ENCODE measurements at places on chromosomes 5 and 9. TPM values are rescaled to one million over a fixed set of nuclear protein-coding genes. Genes with fewer than 3 reads are reported as not detected.

DNA sequence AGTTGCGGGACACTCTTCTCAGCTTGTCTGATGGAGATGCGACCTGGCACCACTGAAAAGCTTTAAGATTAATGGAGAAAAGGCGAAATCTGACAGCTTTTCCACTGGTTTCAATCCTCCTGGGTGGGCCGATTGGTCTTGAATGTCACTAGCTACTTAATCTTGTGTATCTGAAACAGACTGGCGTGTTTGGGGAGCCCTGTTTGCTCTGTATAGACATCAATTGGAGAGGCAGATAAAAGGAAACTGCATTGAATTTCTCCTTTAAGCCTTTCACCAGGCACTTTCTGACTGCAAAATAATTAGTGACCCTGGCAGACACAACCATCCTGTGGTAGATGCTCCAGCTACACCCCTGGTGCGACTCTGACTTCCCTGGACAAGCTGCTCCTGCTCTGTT, 224.2 kb downstream of the NDUFS4 start:
- no peak overlapping the region for H3K4me3 ChIP-seq
- no peaks in the 10 kb centered on the region for H3K27me3 ChIP-seq
- no peak for DNase-seq
- no peaks in the 10 kb centered on the region for H3K36me3 ChIP-seq
- H3K27ac ChIP-seq: no peak overlapping the region
- peaks cover 16% of the 10 kb centered on the region for H3K4me1 ChIP-seq

Gene FAM81B
- not detected for total RNA-seq

DNA sequence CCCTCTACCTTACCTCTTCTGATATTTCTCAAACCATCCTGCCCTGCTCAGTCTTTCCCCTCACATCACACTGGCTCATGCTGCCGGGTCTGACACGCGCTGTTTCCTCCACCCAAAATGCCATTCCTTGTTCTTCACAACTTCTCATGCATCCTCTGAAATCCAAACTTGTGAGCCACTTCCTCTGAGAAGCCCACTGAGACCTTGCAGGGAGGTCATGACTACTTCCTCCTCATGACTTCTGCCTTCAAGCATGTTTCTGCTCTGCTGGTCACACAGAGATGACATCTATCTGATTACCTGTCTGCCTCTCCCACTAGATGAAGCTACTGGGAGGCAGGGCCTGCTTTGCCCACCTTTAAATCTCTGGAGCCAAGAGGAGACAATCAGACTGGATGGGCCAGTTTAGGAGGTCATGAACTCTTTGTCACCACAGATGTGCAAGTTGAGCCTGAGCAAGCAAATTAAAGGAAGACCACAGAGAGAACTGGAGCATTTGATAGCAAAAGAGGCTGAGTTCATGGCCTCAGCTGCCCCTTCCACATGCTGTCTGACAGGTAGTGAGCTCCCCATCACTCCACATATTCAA, 119.8 kb upstream of the TBC1D2 start:
- DNase-seq: no peak
- no peak overlapping the region for H3K27ac ChIP-seq
- peaks cover 4% of the 10 kb centered on the region for H3K27me3 ChIP-seq
- no peaks in the 10 kb centered on the region for H3K4me1 ChIP-seq
- H3K36me3 ChIP-seq: no peaks in the 10 kb centered on the region

Gene PCDHGB6
- 4.5 TPM for total RNA-seq

DNA sequence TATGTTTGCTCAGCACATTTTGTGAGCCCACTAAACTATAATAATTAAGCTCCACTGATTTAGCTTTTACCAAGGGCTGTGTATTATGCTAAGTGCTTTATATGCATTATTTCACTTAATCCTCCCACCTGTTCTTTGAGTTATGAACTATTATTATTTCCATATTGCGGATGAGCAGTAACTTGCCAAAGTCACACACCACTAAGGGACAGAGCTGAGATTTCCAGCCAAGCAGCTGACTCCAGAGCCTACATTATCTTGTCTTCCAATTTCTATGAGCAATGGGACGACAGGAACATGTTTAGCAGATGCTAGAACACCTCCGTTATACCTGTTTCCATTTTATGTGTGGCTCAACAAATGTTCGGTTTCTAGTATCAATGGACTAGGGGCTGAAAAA, 237.5 kb upstream of the PANK3 start:
- peaks cover 78% of the 10 kb centered on the region for H3K27me3 ChIP-seq
- no peaks in the 10 kb centered on the region for H3K36me3 ChIP-seq
- DNase-seq: no peak
- H3K27ac ChIP-seq: no peak overlapping the region
- H3K4me3 ChIP-seq: no peak overlapping the region

GRCh38 chr5:162565-163337, 28.5 kb upstream of the LRRC14B start:
- H3K27me3 ChIP-seq: no peaks in the 10 kb centered on the region
- H3K4me3 ChIP-seq: no peak overlapping the region
- no peak overlapping the region for H3K27ac ChIP-seq
- no peaks in the 10 kb centered on the region for H3K4me1 ChIP-seq

DNA sequence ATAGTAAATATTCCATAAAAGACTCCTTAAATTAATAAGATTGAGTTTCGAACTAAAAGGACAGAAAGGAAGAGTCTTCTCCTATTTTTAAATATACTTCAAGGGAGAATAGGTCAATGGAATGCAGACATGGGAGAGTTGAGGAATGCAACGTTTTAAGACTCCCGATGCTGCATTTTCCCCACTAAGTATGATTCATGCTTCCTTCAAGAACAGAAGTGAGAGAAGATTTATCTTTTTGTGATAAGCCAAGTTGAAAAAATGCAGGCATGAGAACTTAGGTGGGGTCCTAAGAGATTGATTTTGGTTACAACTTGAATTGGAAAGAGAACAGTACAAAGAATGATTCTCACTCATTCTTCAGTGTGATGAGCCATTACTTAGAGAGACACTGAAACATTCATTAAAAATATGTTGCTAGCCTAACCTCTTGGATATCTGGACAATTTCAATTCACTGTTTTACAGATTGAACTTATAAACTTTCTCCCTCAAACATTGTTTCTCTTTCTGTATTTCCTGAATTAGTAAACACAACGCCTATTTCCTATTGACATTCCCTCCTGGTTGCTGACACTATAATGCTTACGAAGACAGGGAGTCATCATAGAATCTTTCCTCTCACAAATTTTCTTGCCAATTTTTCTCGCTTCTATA, 1666.1 kb upstream of the WWC1 start:
- no peaks in the 10 kb centered on the region for H3K36me3 ChIP-seq
- H3K4me3 ChIP-seq: no peak overlapping the region
- no peaks in the 10 kb centered on the region for H3K27me3 ChIP-seq
- no peak overlapping the region for H3K27ac ChIP-seq

Gene SPINK7
- total RNA-seq: not detected

GRCh38 chr9:136339173-136339957, 12.0 kb downstream of the GPSM1 start:
- H3K4me1 ChIP-seq: peaks cover 12% of the 10 kb centered on the region
- H3K36me3 ChIP-seq: peaks cover 7% of the 10 kb centered on the region
- no peak for DNase-seq
- H3K27ac ChIP-seq: no peak overlapping the region
- H3K27me3 ChIP-seq: no peaks in the 10 kb centered on the region
- no peak overlapping the region for H3K4me3 ChIP-seq

GRCh38 chr9:128034821-128035652, 32.1 kb downstream of the NAIF1 start:
- no peaks in the 10 kb centered on the region for H3K36me3 ChIP-seq
- no peak overlapping the region for H3K4me3 ChIP-seq
- DNase-seq: peak; percentile 82
- no peaks in the 10 kb centered on the region for H3K27me3 ChIP-seq

Gene RECK
- 9.1 TPM for total RNA-seq

DNA sequence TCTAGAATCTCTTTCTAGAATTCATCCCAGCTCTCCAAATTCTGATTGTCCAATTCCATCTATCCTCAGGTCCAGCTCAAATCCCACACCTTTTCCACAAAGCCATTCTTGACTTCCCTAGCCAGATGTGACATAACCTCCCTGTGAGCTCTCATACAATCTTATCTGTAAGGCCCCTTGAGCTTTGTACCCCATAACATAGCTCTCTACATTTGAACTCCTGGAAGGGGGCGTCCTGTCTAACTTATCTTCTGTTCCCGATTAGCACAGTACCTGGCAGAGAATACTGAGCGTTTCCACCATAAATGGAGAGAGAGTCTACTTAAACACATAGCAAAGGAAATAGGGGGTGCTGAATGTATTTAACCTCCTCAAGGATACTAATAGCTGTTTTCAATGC, 251.6 kb upstream of the RGMB start:
- H3K4me3 ChIP-seq: no peak overlapping the region
- no peaks in the 10 kb centered on the region for H3K36me3 ChIP-seq
- H3K27me3 ChIP-seq: peaks cover 44% of the 10 kb centered on the region

GRCh38 chr9:80496901-80497556, 925.3 kb downstream of the TLE4 start:
- H3K36me3 ChIP-seq: no peaks in the 10 kb centered on the region
- no peaks in the 10 kb centered on the region for H3K27me3 ChIP-seq
- DNase-seq: no peak
- H3K27ac ChIP-seq: no peak overlapping the region

- H3K27me3 ChIP-seq: no peaks in the 10 kb centered on the region
- no peak overlapping the region for H3K27ac ChIP-seq
- H3K4me3 ChIP-seq: no peak overlapping the region
- peaks cover 22% of the 10 kb centered on the region for H3K4me1 ChIP-seq
- H3K36me3 ChIP-seq: no peaks in the 10 kb centered on the region
- no peak for DNase-seq
These were observed 2.5 kb upstream of the ST6GALNAC4 start for GRCh38 chr9:127919253-127919815.

- no peak overlapping the region for H3K4me3 ChIP-seq
- H3K4me1 ChIP-seq: no peaks in the 10 kb centered on the region
These were observed 43.3 kb downstream of the IZUMO3 start for GRCh38 chr9:24502206-24502937.

- peaks cover 4% of the 10 kb centered on the region for H3K4me1 ChIP-seq
- no peak overlapping the region for H3K4me3 ChIP-seq
- DNase-seq: no peak
- no peak overlapping the region for H3K27ac ChIP-seq
- no peaks in the 10 kb centered on the region for H3K36me3 ChIP-seq
- H3K27me3 ChIP-seq: no peaks in the 10 kb centered on the region
These were observed 148.4 kb downstream of the TTLL11 start for GRCh38 chr9:121944711-121945191.

Gene LCN1
- not detected for total RNA-seq

- no peaks in the 10 kb centered on the region for H3K27me3 ChIP-seq
- peaks cover 16% of the 10 kb centered on the region for H3K4me1 ChIP-seq
- H3K36me3 ChIP-seq: no peaks in the 10 kb centered on the region
- H3K4me3 ChIP-seq: peak overlapping the region; percentile 84
- DNase-seq: peak; percentile 53
These were observed 1.2 kb downstream of the DIPK1B start for GRCh38 chr9:136713550-136713949.

DNA sequence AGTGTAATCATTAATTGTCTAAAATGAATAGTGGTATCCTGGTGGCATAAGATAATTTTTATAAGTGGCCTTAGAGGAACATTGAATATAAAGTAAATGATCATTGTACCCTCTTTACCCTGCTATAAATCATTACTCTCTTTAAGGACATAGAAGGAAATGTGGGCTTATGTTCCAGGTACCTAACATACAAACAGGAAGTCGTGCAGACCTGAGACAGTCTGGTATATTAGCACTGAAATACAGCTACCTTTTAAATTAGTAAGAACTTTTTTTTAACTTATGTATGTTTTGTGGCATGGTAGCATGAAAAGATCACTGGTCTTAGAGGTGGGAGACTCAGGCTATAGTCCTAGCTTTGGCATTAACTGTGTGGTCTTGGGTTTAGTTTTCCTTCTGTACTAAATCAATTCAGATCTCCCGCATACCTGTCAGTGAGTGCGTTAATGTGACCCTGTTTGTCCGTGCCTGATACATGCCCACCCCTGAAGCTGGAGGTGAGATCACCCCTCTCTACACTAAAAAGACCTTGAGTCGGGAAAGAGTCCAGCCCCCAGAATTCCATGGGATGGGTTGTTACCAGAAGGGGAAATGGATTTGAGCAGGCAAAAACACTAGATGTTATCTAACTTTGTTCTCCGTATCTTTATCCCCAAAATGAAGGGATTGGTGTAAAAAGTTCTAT, 59.4 kb upstream of the ERBIN start:
- no peak overlapping the region for H3K27ac ChIP-seq
- H3K4me1 ChIP-seq: no peaks in the 10 kb centered on the region
- H3K4me3 ChIP-seq: no peak overlapping the region
- DNase-seq: no peak
- no peaks in the 10 kb centered on the region for H3K27me3 ChIP-seq

DNA sequence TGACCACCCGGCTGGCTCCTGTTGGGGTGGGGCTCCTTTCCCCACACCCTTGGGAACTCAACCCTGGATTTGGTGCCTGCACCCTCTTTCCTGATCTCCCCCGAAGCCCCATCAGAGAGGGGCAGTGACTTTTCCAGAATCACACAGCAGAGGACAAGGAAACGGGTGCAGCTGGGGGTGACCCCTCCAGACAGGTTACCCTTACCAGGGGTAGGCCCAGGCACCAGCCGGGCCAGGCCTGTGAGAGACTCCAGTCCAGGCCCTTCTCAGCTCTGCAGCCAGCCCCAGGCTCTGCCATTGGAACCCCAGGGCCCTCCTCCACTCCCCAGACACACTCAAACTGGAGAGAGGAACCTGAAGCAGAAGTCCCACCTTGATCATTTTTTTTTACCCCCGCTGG, 19.0 kb upstream of the PHYHD1 start:
- no peak for DNase-seq
- no peaks in the 10 kb centered on the region for H3K4me1 ChIP-seq
- H3K27me3 ChIP-seq: no peaks in the 10 kb centered on the region

Gene FGF18
- total RNA-seq: 1.3 TPM

Gene C6
- 6.1 TPM for total RNA-seq

GRCh38 chr5:179553875-179554274, 3.5 kb downstream of the RUFY1 start:
- H3K4me1 ChIP-seq: peaks cover 8% of the 10 kb centered on the region
- H3K27ac ChIP-seq: no peak overlapping the region
- DNase-seq: no peak

DNA sequence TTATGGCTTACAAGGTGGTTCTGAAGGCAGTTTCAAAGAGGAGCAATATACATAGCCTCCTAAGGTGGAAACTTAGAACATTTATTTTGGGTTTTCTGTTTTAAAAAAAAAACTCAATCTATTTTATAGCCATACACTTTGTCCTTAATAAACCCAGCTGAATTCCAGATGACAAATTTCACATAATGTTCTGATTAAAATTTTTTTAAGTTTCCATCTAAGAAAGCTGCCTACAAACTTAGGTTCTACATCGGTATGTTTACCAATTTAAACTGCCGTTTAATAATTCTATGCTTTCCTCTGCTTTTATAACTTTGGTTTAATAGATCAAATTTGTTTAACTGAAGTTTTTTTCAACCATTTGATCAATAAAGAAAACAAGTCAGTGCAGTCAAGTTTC, 12.5 kb downstream of the NR3C1 start:
- no peaks in the 10 kb centered on the region for H3K36me3 ChIP-seq
- no peak overlapping the region for H3K4me3 ChIP-seq
- no peak overlapping the region for H3K27ac ChIP-seq
- H3K27me3 ChIP-seq: no peaks in the 10 kb centered on the region

Gene DMRT3
- total RNA-seq: not detected

Measured in A673 (cell line).